ENCODE measurements at places on chromosomes 5 and 9.
A peak's percentile ranks its signal among the peaks of the same experiment; 100 is the strongest.

DNA sequence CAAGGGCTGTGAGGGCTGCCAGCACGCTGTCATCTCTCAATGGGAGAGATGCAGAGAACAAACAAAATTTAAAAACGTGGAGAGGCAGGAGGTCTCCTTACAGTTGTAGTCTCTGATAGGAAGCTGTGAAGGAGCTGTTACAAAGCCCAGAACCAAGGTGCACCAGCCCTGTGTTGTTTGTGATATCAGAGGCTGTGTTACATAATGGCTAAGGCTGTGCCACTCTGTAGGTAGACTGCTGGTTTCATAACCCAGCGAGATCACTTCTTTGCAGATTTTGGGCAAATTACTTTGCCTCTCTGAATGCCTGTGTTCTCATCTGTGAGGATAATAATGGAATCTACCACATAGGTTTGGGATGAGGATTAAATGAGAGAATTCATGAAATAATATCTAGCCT, 1480.7 kb upstream of the WWC1 start:
- no peak for DNase-seq

DNA sequence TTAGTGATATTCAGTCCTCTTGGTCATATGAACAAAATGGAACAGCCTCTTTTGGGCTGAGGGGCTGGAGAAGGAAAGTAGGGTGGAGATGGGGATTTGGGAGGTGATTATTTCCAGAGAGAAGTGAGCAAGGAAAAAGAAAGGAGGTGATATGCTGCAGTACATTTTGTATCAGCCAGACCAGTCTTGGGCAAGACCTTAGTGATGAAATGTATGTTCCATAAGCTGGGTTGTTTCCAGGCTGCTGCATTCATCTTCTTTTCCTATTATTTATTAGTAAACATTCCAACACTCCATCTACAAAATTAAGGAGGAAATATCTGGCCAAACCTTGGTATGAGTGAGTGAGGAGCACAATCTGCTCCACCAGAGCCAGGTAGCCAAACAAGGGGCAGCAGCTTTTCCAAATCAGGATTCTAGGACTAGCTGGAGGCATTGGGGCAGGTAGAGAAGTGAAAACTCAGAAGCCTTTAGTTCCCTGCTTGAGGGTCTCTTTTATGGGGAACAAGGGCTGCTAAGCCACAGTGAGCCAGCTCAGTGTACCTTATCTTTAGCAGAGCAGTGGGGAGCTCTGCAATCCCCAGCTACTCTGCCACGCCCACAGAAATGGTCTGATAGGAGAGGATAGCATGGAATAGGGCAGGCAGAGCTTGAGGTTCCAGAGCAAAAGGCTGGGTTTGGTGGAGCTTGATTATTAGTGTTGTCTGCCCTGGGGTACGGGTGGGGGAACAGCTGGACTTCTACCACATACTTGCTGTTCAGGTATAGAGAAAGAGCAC, 19.5 kb downstream of the RAD1 start:
- DNase-seq = no peak

DNA sequence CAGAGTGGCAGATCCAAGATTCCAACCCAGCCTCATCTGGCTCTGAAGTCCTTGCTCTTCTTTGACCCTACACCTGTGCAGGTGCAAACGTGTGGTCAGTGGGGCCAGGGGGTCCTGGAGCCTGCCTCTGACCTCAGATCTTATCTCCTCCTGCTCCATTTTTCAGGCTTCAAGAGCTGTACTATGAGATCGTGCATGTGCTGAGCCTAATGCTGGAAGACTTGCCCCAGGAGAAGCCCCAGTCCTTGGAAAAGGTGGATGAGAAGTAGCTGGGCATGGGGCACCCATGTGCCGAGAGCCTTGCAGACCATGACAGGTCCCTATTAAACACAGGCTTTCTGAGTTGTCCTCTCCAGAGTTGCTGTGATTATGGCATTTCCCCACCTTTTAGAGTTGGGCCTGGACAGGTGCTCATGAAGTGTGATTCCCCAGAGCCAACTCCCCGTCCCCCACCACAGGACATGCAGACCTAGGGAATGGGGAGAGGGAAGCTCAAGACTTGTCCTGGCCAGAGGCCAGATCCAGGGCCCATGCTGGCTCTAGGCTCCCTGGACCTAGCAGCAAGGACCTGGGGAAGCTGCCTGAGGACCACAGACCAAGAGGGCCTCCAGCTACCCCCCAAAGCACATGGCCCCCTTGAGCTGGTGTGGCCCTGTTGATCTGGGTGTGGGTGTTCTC, 22.5 kb downstream of the PITX1 start:
- DNase-seq = no peak

- peak; percentile 89 for DNase-seq
Observed at GRCh38 chr5:31638748-31639418, at the start of gene PDZD2. Gene PDZD2 (plus strand): TSS chr5:31639131.

DNA sequence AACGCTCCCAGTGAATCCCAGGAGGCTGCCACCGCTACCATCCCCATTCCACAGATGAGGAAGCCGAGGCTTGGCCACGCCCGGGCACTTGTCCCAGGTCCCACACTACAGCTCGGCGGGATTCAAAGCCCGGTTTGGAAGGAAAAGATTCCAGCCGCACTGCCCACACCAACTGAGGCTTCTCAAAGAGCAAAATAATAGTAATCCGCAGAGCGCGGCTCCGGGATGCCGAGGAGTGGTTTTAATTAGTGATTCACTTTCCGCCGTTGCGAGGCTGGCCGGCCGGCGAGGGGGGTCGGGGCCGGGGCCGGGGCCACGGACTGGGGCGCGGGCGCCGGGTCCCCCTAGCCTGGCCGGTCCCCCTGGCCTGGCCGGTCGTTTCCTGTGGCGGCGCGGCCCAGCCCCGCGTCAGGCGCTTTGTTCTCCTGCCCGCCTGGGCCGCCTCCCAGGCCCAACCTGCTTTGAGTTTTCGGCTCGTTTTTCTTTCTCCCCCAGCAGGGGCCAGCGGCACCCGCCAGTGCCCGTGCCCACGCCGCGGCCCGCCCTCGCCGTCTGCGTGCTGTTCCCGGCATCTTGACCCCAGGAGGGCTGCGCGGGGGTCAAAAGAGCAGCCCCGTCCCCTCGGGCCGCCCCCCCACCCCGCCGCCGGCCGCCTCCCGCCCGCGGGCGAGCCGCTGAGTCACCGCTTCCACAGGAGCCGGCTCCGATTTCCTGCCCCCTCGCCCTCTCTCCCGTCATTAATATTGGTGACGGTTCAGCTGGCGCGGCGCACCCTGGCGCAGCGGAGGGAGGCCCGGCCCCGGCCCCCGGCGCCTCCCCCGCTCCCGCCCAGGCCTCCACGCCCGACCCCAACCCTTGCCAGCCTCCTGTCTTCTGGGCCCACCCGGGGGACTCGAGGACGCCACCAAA, 31.2 kb downstream of the FGF18 start:
- peak; percentile 95 for DNase-seq

GRCh38 chr5:13649656-13650055, 294.8 kb downstream of the DNAH5 start:
- DNase-seq = no peak

DNA sequence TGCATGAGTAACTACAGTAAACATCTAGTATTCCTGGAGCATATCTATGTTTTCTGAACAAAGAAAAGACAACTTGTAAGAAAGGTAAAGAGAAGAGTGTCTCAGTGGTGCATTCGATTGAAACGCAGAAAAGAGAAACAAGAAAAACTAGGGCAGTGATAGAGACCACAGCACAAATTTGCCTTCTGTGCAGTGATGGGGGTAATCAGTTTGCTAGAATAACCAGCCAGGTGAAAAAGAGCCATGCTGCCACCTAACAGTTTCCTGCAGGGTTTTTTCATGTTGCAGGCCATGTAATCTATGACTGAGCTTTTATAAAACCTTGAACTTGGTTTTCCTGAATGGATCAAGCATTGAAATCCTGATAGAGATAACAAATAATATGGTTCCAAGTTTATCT, 198.4 kb upstream of the MEF2C start:
- DNase-seq = no peak

DNA sequence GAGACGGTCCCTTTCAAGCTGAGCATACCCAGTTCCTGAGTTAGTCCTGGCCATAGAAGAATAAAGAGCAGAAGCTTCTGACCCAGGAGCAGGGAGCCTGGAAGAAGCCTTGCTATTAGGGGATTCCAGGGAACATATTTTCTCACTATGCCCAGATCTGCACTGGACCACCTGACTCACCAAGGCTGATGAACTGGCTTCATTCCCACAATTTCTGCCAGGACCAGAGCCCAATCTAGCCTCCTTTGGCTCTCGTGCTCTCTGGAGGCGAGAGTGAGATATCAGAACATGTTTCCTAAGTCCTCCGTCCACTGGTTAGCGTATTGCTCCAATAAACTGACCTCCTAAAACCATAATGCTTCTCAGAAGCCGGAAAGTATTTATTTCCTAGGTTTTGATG, 9.9 kb downstream of the GABBR2 start:
- DNase-seq = no peak

DNA sequence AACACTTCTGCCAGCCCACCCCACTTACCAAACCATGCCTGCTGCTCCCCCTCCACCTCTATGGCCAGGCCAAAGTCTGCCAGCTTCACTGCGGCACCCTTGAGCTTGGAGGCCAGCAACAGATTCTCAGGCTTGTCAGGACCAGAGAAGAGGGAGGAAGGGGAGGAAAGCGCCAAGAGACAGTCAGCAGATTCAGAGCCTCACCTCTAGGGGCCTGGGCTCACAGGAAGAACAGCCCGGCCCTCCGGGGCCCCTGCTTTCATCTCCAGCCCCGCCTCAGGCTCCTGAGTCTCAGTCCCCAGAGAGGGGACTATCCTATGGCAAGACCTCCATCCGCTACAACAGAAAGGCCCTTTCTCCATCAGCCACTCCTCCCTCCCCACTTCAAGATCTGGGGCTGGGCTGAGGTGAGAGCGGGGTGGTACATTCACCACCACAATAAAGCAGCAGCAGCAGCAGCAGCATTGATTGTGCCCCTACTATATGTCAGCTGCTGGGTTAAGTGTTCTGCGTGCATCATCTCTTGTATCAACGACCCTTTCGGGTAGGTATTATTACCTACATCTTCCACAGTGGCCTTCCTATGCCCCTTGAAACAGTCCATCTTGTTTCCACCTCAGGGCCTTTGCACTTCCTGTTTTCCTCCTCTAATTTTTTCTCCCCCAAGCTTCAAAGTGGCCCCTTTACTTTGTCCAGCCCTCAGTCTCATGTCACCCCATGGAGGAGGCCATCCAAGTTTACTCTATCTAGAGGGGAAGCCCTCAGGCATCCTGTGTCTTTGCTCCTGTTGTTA, 36.0 kb downstream of the CAMK2A start:
- DNase-seq = no peak

GRCh38 chr5:117803533-117803932, 1184.8 kb downstream of the DTWD2 start:
- DNase-seq = no peak

GRCh38 chr5:56480705-56481427, 247.7 kb upstream of the ANKRD55 start:
- peak; percentile 70 for DNase-seq

DNA sequence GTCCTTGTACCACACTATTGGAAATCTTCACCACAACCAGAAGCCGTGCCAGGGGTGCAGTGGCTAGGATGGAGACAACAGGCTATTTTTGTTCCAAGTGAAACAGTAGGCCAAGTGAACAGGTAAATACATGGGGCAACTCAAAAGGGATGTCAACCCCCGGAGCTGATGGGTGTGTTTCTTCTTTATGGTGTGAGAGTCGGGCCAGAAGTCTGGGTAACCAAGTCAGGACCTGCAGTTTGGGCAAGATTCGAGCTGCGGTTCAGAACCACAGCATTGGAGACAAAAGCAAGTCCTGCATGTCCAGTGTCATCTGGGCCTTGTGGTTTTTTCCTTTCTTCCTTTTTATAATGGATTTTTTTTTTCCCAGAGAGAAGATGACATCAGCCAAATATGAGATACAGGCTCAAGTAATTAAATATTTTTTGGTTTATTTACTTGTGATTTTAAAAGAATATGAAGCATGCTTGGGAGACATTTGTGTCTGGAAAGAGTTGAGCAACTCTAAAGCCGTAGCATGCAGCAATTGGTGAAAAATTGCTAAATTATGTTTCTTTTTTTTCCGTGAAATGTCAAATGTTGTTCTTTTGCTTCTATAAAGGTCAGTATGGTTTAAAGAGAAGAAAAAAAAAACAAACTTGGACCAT, 261.6 kb downstream of the ARRDC3 start:
- no peak for DNase-seq

DNA sequence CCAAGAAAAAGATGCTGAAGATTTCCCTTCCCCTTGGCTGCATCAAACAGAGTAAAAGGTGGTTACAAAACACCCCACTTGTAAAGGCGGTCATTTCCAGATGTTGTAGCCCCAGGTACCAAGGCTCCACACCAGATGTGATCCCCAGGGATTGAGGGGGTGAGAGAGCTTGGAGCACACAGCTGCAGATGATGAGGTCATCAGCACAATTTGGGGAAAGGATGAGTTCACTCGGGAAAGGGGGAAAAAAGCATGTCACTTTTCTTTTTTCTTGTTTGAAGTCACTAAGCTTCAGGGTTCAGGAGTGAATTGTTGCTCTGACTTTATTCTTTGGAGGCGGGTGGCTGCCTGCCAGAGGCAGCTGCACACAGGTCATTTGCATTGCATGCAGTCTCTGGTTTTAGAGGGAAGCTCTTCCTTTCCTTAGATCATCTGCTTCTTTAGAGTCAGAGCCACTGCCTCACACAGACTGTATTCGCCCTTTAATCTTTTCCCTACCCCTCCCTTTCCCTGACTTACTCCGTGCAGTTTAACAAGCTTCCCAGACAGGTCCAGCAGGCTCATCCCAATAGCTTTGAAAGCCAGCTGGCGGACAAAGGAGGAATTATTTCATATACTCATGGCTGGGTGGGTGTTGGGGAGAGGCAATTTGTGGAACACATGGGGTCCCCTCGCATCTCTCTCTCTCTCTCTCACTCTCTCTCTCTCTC, 409.3 kb upstream of the SLC24A2 start:
- no peak for DNase-seq

GRCh38 chr5:14321936-14322335, 178.8 kb downstream of the TRIO start:
- DNase-seq = peak; percentile 35

- no peak for DNase-seq
Observed at GRCh38 chr5:146059460-146060220, 45.7 kb downstream of the PLAC8L1 start.

- DNase-seq = peak; percentile 67
Observed at GRCh38 chr5:6804766-6805501, 91.7 kb downstream of the TENT4A start.

- DNase-seq = no peak
Observed at GRCh38 chr5:156350256-156350655, 23.3 kb downstream of the SGCD start.
